ENCODE measurements at places on chromosomes 5 and 9.

DNA sequence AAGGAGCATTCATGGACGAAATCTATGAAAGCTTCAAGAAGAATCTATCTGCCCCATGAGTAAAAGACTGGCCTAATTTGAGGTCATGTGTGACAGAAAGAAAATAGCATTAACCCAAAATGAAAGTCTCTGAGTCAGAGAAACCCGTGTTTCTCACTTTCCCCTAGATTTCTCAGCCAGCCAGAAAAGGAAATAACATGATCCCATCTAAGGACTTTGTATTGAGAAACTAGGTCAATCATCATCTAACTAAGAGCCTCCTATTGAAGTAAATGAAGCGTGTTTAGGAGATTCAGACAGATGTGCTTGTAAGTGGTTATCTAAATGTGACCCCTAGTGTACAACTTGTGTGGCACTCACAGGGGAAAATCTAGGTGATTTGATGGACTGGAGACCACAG, 77.3 kb upstream of the ZNF366 start:
- no peak for DNase-seq

- DNase-seq = no peak
Measured at GRCh38 chr9:113492343-113493202, 29.0 kb downstream of the RGS3 start.

- no peak for DNase-seq
Measured at GRCh38 chr9:123658792-123659191, 271.1 kb downstream of the DENND1A start.

GRCh38 chr9:107260437-107261081, 22.5 kb upstream of the RAD23B start:
- no peak for DNase-seq

DNA sequence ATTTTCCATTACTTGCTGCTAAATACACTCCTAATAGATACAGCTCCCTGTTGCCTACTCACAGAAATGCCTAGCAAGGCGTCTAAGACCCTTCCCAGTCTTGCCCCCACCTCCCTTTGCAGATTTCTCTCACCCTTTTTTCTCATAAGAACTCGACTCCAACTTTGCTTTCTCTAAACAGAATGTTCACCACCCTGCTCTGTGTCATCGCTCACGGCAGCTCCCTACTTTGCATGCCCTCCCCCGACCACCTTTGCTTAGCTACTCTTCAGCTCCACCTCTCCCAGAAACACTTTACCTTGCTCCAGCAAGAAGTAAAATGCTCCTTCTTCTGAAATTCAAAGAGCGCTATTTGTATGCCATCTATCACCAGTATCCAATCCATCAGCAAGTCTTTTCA, 15.2 kb upstream of the PPP1R2B start:
- DNase-seq = no peak

DNA sequence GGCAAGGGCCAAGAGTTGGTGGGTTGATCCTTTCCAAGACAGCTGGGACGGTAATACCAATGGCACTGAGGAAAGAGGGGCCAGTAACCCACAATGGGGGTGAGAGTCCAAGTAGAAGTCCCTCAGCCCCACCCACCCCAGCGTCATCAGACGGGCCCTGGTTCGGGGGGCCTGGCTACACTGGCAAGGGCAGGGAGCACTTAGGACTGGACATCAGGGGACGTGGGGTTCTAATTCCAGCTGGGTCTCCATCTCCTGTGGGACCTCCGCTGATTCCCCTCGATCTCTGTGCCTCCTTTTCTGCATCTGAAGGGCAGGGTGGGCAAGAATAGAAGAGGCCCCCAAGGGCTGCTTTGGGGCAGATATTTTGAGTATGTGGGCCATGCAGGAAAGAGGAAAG, 53.5 kb upstream of the FCN1 start:
- no peak for DNase-seq

GRCh38 chr5:137310051-137310730, 188.9 kb downstream of the SPOCK1 start:
- DNase-seq = no peak

- DNase-seq = no peak
Measured at GRCh38 chr9:35808433-35808832, 3.6 kb downstream of the SPAG8 start.

DNA sequence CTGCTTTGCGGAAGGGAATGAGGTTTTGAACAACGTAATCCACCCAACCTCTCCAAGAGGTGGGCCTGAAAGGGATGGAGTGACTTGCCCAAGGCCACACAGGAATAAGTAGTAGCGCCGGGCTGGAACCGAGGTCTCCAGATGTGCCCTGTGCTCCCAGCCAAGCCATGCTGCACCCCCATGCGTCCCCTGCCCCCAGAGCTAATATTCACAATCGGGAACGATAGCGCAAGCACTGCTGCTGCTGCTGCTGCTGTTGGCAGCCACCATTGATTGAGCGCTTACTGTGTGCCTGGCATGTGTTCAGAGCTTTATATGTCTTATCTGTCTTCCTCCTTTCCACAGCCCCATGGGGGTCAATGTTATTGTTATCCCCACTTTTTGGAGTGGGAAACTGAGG, 43.9 kb downstream of the AMBP start:
- no peak for DNase-seq

- DNase-seq = no peak
Measured at GRCh38 chr9:136259517-136259813, 13.9 kb upstream of the QSOX2 start.

- no peak for DNase-seq
Measured at GRCh38 chr5:169153405-169153804, 147.5 kb downstream of the SLIT3 start.

GRCh38 chr5:59769041-59769360, 124.5 kb downstream of the PDE4D start:
- DNase-seq = no peak

DNA sequence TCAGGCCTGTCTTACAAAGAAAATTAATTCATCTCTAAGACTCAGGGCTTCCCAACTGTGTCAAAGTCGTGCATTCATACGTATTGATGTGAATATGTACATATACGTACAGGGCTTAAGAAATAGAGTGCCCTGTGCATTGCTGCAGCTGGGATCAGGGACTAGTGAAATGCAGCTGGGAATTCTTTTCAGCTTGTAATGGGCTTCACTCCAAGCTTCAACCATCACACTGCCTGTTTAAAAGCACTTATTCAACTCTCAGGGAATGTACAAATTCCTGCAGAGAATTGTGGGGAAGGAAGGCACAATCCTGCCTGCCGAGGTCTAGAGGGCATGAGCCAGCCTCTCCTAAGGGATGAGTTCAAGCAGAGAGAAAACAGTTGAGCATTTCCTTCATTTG, 59.6 kb upstream of the MAN2A1 start:
- no peak for DNase-seq

GRCh38 chr5:172943283-172943841, 15.9 kb upstream of the RPL26L1 start:
- no peak for DNase-seq

All from stimulated activated CD4-positive, alpha-beta T cell treated with anti-CD3 and anti-CD28 coated beads, TNF-alpha, amount 100 ng/mL, for 24 hours (primary cell).